ENCODE measurements at places on chromosomes 2 and 18. TPM values are rescaled to one million over a fixed set of nuclear protein-coding genes. Genes with fewer than 3 reads are reported as not detected.

DNA sequence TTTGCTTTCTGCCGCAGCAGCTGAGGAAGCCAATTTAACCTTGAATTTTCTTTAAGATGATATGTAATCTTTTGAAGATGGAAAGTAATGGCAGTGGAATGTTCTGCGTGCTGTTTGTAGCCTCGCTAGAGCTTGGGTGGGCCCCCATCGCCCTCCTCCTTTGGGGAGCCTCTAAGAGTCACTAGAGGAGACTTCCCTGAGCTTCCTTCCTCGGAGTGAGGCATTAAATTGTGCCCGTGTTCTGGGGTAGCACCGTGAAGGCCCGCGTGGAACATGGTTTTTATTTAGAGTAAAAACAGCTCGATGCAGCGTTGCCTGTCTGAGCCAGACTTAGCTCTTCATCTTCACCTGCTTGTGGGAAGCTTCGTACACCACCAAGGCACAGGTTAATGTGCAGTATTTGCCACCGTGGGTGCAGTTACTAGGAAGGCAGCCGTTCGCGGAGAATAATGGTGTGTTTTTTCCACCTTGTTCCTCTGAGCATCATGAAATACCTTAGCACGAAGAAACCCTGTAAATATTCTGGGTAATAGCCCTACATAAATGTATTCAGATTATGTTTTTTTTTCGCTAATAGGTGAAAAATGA, 38.5 kb downstream of the NCK2 start:
- DNase-seq, result no peak

The PCARE gene
- polyA plus RNA-seq, result not detected

The WDR12 gene
- 8.5 TPM for polyA plus RNA-seq

DNA sequence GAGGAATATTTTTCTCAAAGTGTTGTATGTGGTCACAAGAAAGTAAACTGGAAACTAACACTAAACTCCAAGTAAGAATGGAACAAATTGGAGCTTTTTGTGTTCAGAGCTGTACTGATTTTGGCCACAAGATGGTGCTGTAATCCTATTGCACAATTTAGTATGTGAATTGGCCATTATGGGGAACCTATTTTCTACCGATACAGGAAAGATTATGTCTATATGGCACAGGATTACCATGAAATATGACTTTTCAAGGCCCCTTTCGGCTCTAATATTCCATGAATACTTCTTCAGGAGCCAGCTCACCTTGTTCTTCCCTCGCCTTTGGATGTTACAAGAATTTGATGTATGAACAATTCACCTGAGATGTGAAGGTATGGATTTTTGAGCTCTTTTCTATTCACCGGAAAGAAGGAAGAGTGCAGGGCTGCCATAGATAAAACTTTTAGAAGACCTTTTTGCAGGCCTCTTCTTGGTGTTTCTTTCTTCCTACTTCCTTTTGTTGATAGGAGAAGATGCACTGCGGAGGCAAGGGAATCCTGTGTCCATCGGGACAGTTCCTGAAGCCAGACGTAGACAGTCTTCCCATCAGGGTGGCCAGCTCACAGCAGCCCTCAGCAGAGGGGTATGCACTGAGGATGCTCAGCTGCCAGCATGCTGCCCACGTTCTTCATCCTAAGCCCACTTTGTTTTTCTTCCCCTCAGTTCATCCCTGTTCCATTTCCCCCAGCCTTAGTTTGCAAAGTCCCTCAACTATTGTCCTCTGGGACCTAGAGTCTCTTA, 13.3 kb downstream of the MRPL44 start:
- peak; percentile 76 for DNase-seq

- DNase-seq, result peak; percentile 71
Observed at GRCh38 chr2:47065771-47066380, 89.2 kb downstream of the STPG4 start.

The CNGA3 gene
- polyA plus RNA-seq, result not detected

DNA sequence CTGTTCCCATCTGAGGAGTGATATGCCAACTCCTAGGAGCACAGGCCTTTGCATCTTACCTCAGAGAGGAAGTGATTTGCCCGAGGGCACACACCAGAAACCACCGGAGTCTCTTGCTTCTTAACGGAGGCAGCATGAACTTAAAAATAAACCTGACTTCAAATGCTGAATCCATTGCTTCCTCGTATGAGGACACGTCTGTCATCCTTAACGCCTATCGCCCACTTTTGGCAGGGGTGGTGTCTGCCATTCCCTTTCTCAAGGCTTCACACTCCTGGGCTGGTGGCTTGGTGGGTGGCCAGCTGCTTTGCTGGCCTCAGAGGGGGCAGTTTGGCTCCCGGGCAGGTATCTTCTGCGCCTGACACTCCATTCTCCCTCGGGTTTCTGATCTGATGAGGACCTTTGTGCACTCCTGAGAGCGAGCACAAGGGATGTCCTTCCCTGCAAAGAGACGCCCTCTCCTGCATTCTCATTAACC, 1.1 kb upstream of the PREB start:
- DNase-seq, result no peak

The TPO gene
- not detected for polyA plus RNA-seq

The ARHGEF33 gene
- 0.15 TPM for polyA plus RNA-seq

The SCYGR4 gene
- not detected for polyA plus RNA-seq

- DNase-seq, result no peak
Observed at GRCh38 chr18:816869-817268, 4.8 kb upstream of the YES1 start.

The DNAJC5G gene
- polyA plus RNA-seq, result 1.4 TPM

The SH3RF3 gene
- polyA plus RNA-seq, result 3.9 TPM

- DNase-seq, result no peak
Observed at GRCh38 chr18:55444536-55444935, 143.5 kb downstream of the TCF4 start.

DNA sequence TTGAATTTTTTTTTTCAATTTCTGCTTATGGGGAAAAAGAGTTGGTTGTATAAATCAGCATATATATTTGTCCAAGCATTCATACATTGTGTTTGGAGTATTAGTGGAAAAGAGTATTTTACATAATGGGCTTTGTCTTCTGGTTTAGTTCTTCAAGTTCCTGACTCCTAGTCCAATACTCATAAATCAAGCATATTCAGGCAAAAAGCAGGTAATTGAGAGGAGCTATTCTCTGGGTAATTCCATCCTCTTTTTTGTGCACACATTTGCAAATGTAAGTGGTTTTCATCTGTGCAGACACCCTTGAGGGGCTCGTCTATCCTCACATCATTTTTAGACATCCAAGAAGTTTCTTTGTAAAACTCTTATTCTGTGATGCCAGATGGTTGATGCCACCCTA, 337.2 kb downstream of the ARHGAP15 start:
- DNase-seq, result no peak

The PHLPP1 gene
- 4.0 TPM for polyA plus RNA-seq

The CHRNG gene
- polyA plus RNA-seq, result not detected

Data from endothelial cell of umbilical vein (primary cell).